ENCODE measurements at places on chromosomes 7 and 10.

DNA sequence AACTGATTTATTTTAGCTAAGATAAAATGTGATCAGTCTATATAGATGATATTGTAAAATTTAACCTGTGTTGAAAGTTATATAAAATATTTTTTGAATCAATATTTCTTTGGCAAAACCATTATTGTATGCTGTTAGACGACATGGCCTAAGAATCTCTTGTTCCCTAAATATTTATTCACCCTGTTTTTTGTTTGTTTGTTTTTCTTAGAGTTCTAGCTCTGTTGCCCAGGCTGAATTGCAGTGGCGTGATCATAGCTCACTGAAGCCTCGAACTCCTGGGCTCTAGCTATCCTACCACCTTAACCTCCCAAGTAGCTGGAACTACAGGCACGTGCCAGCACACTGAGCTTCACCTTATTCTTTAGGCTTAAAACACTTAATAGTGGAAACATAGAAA is 410.7 kb downstream of the ARL4A start:
- no peak for DNase-seq

DNA sequence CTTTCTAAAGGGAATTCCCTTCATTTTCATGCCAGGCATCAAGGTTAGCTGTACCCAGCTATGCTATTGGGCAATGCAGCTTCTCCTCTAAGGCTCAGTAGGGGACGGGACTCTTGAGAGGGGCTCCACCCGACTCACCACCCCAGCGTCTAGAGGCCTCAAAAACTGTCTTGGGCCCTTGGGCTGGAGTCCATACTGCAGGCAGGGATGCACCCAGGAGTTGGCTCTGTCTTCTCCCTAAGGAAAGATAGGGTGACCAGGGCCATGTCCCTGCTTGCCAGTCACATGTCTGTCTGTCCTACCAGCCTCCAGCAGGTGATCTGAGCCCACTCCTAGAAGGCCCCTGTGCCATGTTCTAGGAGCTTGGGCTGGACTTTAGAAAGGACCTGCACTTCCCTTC is 1.2 kb downstream of the OPN4 start:
- no peak for DNase-seq

DNA sequence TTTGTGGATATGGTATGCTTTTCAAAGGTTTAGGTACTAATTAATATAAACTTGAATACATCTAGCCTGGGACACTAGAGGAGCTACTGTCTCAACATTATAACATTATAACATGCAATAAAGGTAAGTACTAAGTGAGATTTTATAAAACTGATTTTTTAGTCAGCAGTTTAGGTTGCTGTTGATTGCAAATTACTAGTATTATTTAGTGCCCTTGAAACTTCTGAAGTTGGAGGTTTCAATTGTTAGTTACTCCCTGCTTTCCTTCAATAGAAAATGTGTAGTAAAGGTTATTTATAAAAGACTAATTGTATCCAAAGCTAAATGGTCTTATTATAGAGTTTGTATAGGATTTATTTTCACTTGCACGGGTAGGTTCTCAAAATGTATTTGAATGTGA is 95.2 kb downstream of the POLL start:
- no peak for DNase-seq

GRCh38 chr7:95630702-95631458 is 34.6 kb upstream of the PDK4 start:
- DNase-seq: no peak

- DNase-seq: no peak
These were observed 174.0 kb downstream of the CELF2 start for GRCh38 chr10:11191678-11192077.

All from hippocampal formation (tissue), 2 donors.